ENCODE measurements at places on chromosomes 7 and 10. TPM values are rescaled to one million over a fixed set of nuclear protein-coding genes. Genes with fewer than 3 reads are reported as not detected.

The TSPAN12 gene
- not detected for total RNA-seq

The SLIT1 gene
- 0.20 TPM for total RNA-seq

The FAM25A gene
- total RNA-seq: not detected

The LIPM gene
- not detected for total RNA-seq

The ACBD7 gene
- 13.1 TPM for total RNA-seq

DNA sequence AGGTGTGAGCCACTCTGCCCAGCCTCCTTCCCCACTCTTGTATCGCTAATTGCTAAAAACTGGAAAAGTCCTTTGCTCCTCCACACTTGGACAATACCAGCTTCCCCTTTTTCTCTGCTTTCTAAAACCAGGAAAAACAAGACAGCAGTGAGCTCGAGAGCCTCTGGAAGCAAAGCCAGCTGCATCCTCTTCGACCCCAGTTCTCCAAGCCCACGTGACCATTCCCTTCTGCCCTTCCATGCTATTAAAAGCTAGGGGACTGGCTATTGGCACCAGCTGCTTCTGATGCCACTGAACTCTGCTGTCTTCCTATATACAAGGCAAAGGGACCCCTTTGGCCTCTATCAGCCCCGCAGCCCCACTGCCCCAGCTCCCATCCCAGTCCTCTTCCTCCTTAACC, 92.2 kb downstream of the SPDYE5 start:
- DNase-seq: no peak
